ENCODE measurements at places on chromosomes 16 and 17.

GRCh38 chr16:68760671-68761275 lies 23.7 kb downstream of the CDH1 start:
- DNase-seq = no peak

DNA sequence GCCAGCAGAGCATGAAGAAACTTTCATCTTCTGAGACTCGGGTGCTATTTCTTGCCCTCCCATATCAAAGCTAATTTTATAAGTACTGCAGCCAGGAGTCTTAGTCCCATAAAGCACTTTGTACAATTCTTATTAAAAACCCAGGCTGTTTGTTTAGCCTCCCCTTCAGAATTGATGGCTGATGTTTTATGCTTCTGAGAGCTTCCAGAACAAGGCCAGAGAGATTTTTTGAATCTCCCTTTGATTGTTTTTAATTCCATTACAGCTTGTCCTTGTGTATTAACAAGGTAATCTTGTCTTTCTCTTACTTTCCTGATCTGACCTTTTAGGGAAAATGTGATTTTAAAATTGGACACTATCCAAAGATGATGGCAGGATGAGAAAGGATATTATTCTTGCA lies 16.3 kb downstream of the COQ7 start:
- DNase-seq = no peak

DNA sequence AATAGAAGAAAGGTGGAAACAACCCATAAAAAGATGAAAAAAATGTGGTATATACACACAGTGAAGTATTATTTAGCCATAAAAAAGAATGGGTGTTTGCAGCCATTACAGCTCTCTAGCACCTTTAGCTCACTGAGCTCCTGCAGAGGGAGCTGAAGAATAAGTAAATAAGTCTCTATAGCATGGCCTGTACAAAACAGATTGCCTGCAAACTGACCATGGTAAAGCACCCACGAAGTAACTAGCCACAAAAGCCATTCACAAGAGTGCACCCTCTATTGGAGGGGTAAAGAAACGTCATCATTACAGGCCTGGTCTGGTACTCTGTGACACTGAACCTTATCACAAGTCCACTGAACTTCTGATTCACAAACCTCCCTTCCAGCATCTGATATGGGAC lies 76.3 kb downstream of the USP32 start:
- DNase-seq = no peak

DNA sequence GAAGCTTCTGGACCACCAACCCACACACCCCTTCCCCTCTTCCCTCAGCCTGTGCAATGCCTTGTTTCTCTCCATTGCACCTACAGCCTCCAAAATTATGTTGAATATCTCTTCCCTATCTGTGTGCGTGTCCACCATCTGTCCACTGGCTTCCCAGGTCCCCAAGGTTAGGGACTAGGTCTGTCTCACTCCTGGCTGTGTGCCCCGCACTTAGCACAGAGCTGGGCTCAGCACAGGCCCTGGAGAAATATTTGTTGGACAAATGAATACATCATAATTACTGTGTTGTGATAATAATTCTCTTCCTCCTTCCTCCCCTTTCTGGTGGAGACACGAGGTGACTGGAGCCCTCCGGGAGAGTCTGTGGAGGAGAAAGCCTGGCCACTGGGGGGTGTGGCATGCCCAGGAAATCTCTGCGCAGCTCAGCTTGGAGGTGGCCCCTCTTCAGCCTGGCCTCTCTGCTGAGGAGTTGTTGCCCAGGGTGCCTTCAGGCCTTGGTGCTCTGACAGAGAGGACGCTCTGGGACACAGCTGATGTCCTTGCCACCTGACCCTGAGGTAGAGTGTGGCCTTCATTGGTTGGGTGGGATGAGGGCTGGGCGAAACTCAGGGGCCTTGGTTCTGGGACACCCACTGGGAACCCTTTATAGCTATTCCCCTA lies 3.3 kb upstream of the BRD7 start:
- DNase-seq = no peak

- DNase-seq = no peak
These were observed 33.3 kb downstream of the RANBP10 start for GRCh38 chr16:67773099-67773498.

GRCh38 chr17:73711184-73711583 lies 66.9 kb upstream of the SDK2 start:
- no peak for DNase-seq

GRCh38 chr17:45013021-45013997 lies 38.1 kb downstream of the DCAKD start:
- no peak for DNase-seq

DNA sequence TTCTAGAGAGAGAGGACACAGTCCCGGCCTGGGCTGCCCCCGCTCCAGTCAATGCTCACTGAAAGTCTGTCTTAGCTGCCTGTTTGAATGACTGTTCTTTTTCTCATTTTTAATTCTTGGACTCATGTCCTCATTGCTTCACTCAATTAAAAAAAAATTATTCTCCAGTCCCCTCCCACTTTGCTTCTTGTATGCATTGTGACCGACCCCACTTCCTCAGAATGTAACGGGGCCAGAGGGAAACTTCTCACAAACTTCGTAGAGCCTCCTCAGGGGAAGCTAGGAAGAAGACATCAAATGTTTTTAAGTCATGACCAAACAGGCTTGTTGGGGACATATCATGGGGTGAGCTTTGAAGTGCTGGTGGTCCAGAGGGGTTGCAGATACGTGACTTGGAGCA lies 113.2 kb downstream of the CCDC182 start:
- no peak for DNase-seq

GRCh38 chr17:65434251-65434650 lies 127.2 kb downstream of the AXIN2 start:
- no peak for DNase-seq

- no peak for DNase-seq
These were observed 26.9 kb upstream of the XYLT1 start for GRCh38 chr16:17497648-17498047.

DNA sequence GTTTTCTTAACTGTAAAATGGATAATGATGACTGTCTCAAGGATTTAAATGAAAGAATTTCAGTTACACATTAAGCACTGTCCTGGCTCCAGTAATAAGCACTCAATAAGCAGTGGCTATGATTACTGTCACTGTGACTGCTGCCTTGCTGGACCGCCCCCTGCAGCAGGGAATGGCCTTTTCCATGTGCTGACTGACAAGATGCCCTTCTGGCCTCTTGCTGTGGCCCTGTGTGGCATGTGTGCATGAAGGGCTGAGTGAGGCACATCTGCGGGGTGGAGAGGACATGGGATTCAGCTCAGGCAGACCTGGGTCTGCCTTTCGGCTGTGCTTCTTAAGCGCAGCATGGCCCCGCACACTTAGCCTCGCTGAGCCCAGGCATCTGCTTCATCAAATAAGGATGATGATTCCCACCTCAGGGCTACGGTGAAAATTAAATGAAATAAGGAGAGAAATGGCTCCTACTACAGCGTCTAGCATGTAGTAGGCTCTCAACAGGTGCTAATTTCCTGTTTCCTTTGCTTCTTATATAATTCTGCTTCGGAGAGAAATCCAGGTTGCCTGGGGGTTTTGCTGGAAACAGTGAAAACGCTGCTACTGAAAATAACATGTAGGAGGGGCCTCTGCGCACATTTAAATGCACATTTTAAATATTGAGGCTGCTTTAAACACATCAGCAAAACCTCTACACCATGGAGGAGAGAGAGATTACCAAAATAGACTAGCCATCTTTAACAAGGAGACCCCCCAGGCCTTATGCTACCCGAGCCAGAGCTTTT lies 183.9 kb downstream of the PARN start:
- DNase-seq = no peak

GRCh38 chr16:80167657-80168390 lies 373.0 kb upstream of the DYNLRB2 start:
- no peak for DNase-seq

- no peak for DNase-seq
These were observed 38.2 kb downstream of the SNTB2 start for GRCh38 chr16:69225121-69225520.

- DNase-seq = no peak
These were observed 2231.6 kb downstream of the TP53TG3F start for GRCh38 chr16:35691057-35691456.

GRCh38 chr17:69176457-69176795 lies 34.7 kb upstream of the ABCA6 start:
- DNase-seq = no peak

DNA sequence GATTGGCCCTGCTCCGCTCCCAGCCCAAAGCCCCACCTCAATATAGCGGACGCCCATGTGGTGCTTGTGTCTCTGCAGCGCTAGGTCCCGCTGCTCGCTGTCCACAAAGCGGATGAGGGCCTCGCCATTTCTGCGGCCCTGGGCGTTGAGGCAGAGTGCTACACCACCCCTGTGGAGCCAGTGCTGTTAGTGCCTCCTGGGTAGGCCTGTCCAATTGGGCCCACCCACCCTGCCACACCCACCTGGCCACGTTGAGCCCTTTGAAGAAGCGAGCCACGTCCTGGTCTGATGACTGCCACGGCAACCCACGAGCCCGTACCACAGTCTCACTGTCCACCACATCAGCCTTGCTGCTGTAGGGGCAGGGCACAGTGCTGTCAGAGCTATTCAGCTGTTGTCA lies 3.6 kb downstream of the ESRP2 start:
- DNase-seq = no peak

DNA sequence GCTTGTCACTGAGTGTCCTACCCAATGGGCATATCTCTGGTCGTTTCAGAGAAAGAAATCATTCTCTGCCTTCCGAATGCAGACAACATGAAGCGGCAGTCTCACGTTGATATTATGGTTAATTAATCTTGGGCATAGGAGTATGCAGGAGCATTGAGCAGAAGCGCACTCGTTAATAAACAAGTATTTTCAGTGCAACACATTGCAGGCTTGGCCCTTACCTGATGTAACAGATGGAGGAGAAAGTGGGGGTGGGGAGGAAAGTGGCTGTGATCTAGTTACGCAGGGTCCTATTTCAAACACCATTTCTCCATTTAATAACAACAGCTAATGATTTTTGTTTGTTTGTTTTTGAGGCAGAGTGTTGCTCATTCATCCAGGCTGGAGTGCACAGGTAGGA lies 414.0 kb upstream of the RBFOX1 start:
- DNase-seq = no peak
